ENCODE measurements at places on chromosomes 5 and 9. TPM values are rescaled to one million over a fixed set of nuclear protein-coding genes. Genes with fewer than 3 reads are reported as not detected.
A peak's percentile ranks its signal among the peaks of the same experiment; 100 is the strongest.

DNA sequence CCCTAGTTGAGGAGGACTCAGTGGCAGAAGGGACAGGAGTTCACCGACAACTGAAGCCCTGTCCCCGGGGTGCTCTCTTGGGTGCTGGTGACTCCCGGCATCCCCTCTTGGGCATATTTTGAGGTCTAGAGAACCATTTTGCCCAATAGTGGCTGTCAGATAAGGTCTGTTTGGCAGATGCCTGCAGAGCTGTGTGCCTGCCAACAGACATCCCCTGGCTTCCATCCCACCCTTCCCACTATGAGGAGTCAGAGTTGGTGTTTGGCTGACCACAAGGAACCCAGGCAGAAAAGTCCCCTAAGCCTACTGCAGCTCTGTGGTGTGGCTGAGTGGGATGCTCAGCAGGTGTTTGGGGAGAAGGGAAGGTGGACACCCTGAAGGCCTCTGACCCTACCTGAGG lies 207.0 kb downstream of the AUH start:
- DNase-seq, result no peak

GRCh38 chr5:81750308-81751008 lies 439 bp downstream of the SSBP2 start:
- DNase-seq, result peak; percentile 24

GRCh38 chr9:27485158-27485557 lies 38.9 kb upstream of the IFNK start:
- DNase-seq, result peak; percentile 9

GRCh38 chr5:171236651-171237050 lies 72.4 kb upstream of the TLX3 start:
- no peak for DNase-seq

The ENC1 gene
- total RNA-seq, result 0.60 TPM

Measured in activated CD8-positive, alpha-beta T cell treated with anti-CD3 and anti-CD28 coated beads for 36 hours (primary cell).